ENCODE measurements at places on chromosomes 3 and 15.

GRCh38 chr15:88658070-88658965, 19.5 kb downstream of the ISG20 start:
- no peak for DNase-seq

DNA sequence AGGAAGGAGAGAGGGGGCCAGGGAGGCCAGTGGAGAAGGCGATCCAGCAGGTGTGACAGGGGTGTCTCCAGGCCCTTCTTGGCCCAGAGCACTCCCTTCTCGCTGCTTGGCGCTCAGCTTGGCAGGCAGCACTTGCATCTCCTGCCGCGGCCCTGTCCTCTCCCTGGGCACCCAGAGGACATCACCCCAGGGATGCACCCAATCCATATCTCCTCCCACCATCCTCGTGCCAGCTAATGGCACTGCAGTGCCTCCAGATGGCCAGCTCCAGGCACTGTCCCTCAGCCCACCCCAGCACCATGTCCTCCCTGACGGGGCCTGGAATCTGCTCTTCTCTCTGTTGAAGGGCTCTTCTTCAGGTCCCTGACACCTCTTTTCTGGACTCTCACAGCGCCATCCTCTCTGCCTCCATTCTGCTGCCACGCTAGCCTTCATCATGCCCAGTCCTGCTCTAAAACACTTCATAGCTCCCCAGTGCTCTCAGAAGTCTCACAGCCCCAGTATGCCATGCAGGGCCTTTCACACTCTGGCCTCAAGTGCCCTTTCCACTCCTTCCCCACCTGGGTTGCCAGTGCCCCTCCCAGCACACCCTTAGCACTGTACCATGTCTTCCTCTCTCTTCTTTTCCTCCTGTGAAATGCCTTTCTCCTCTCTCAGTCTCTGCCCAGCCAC, 106.8 kb upstream of the SLC6A11 start:
- no peak for DNase-seq

- no peak for DNase-seq
Measured at GRCh38 chr15:92881211-92881754, 18.8 kb upstream of the CHD2 start.

- DNase-seq: no peak
Measured at GRCh38 chr15:93517176-93517575, 428.2 kb upstream of the RGMA start.

GRCh38 chr3:43165786-43166185, 59.9 kb upstream of the POMGNT2 start:
- DNase-seq: no peak

DNA sequence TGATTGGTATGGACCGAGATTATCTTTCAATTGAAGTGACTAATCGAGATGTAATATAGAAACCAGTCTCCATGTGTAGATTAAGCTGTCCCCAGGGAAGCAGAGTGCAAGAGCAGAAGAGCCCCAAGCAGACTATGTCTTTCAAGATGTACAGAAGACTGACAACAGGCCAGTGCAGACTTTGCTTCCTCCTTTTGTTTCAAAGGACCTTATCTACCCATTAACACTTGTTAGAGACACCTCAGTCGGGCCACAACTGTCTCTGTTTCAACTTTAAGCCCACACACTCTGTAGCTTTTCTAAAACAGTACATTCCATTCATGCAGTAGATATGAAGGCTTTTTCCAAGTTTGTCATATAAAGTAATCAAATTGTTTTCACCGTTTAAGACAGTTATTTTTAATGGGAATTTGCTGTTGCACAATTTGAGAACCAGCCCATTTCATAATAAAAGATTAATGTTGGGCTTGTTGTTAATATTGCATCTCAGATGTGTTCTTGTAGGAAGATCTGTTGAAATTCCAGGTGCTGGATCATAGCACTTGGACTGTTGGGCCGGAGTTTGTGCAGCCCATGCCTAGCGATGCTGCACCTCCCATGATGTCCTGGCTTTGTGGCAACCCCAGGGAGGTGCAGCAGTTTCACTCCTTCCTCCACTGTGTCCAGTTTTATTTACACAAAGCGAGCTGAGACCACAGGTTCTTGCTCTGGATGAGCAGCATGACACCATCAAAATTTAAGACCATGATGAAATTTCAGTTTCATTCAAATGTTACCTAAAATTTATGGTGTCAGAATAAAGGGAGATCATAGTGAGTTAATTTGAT, 12.4 kb downstream of the GORASP1 start:
- DNase-seq: peak; percentile 45

DNA sequence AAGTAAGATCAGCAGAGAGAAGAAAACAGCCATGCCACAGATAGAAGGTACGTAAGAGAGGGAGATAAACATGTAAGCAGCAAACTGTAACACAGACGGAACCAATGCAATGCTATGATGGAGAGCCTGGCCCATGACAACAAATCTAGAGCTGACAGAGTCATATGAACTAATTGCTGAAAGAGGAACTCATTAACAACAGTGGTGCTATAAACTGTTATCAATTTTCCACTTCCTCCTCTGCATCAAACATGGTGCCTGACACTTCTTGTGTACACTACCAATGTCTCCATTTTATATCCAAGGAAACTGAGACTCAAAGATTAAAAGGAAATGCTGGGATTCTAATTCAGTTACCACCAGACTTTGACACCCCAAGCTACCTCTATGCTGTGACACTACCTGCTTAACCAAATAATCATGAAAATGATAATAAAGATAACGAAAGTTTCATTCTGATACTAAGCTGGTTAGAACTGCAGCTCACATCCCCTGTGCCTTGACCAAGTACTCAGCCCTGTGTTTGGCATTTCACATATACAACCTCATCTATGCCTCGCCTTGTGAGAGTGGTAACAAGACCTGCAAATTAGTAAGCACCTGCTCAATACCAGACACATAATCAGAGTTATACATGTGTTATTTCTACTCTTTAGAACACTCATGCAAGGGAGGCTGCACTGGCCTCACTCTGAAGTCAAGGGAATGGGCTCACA, 79.3 kb downstream of the ANO10 start:
- DNase-seq: no peak

DNA sequence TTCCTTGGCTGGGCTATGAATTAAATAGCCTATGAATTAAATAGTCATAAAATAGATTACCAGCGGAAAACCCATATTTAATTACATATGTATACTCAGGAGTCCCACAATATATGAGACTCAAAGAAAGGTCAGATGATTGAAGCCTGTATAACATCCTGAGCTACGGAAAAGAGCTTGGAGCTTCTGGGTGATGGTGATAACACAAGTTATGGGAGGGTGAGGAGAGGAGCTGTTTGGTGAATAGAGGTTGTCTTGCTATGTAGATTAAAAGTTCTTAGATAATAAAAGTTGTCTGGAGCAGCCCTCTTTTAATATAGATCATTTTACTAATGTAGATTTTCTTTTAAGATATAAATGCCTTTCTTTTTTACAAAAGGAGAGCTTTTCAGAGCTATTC, 1.8 kb downstream of the PML start:
- DNase-seq: no peak

DNA sequence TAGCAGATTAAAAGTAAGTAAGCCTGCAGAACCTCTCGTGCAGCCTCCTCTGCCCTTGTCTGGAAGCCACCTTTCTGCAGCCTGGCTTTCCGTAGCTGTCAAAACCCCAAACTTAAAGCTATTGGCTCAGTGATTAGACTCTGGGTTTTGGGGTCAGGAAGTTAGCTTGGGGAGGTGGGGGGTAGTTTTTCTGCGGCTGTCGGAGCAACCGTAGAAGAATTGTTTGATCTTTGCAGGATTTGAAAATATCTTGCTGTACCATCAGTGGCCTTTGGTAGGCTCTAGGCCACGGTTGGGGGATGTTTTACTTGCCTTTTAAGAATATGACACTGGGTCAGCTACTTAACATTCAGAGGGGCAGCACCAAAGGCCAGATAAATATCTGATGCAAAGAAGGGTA, 88.4 kb upstream of the RASGRP1 start:
- DNase-seq: no peak

GRCh38 chr15:47720555-47720954, 3.2 kb downstream of the SEMA6D start:
- DNase-seq: peak; percentile 11

- no peak for DNase-seq
Measured at GRCh38 chr3:46628901-46629369, 16.6 kb downstream of the FAM240A start.

DNA sequence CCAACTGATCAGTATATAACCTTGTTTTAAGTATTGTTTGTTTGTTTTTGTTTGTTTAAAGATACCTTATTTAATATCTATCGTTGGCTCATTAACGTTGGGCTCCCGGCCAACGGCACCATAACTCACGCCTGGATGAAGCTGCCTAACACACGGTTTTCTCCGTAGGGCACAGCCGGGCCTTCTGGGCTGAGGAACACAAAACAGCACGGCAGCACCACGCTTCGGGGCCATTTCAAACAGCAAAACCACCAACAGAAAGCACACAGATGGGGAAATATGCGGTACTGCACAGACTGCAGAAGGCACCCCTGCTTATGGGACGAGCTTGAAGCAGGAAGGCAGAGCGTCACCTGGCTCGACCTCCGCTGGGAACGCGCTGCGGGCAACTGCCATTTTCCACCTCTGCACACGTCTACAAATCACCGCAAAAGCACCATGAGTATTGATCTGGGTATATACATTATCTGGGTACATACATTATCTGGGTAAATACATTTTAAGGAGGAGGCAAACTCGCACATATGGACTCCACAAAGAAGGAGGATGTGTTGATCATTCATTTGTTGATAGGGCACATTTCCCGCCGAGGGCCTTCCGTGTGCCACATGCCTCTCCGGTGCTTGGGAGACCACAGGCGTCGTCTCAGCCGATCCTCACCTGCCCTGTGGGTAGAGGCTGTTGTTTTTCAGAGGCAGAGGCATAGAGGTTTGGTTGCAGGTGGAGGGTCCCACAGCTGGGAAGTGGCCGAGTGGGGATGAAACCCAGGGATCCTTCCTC, 123.7 kb upstream of the ATP2B2 start:
- DNase-seq: no peak

- DNase-seq: no peak
Measured at GRCh38 chr3:157091083-157091833, 68.7 kb downstream of the CCNL1 start.

DNA sequence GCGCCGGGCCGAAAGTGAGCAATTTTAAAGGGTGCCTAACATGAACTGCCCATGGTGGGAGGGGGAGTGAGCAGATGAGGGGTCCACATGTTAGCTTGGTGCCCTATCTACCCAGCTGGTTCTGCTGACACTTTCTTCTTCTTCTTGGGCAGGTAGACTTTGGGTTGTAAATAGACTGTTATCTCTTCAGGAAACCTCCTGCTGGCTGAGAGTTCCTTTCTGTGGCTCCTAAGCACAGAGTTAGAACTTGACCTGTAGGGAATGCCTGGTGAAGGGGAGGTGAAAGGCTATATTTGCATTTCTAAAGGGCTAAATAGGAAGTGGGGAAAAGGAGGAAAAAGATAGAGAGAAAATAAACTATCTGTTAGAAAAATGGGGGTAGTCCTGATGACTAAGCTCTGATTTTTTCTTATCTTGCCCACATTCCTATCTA, 521.4 kb upstream of the TGFBR2 start:
- DNase-seq: peak; percentile 55

- DNase-seq: no peak
Measured at GRCh38 chr3:168583977-168584376, 488.3 kb upstream of the GOLIM4 start.

- no peak for DNase-seq
Measured at GRCh38 chr3:133926736-133927539, 31.3 kb upstream of the RAB6B start.

GRCh38 chr15:56767315-56767714, 34.0 kb upstream of the ZNF280D start:
- DNase-seq: peak; percentile 63

- DNase-seq: no peak
Measured at GRCh38 chr3:123447416-123447748, 1.5 kb downstream of the ADCY5 start.

DNA sequence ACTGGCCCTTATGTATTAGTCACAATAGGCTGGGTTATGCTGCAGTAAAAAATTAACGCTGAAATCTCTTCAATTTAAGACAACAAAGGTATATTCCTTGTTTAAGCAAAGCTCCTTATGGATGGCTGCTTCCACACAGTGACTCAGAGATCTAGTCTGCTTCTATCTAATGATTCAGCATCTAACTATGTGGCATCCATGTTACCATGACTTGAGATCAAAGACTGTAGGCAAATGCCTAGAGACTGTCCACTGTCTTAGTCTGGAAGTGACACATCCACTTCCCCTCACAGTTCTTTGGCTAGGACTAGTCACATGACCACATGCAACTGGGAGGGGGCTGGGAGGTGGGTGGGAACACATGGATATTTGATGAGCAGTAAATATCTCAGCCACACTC, 61.3 kb upstream of the PSMD6 start:
- peak; percentile 75 for DNase-seq

- DNase-seq: no peak
Measured at GRCh38 chr3:46186471-46187340, 21.4 kb downstream of the CCR1 start.

DNA sequence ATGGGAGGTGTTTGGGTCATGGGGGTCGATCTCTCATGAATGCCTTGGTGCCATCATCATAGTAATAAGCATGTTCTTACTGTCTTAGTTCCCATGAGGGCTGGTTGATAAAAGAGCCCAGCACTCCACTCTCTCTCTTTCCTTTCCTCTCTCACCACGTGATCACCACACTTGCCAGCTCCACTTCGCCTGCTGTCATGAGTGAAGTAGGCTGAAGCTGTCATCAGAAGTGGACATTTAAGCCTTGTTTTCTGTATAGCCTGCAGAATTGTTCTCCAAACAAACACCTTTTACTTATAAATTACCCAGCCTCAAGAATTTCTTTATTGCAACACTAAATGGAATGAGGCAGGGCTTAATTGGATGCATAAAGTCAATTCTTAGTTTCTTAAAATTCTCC, 6.1 kb downstream of the OR5H1 start:
- DNase-seq: no peak

DNA sequence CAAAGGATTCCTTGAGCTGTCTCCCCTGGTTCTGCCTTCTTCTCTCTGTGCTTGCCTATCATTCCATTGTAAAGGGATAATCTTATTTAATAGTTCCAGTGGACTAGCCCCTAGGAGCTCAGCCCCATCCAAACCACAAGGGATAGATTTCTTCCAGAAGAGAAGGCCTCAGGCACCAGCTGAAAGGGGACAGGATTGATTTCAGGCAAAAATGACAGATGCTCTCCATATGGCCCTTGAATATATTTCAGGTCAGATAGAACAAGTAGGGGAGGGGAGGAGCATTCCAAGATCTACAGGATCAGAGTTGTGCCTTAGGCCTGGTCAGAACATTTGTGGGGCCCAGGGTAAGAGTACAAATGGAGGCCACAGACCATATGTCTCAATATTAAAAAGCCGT, 85.3 kb downstream of the RPLP1 start:
- no peak for DNase-seq

Measured in amniotic epithelial cell (primary cell).